ENCODE measurements at places on chromosomes 6 and 20. TPM values are rescaled to one million over a fixed set of nuclear protein-coding genes. Genes with fewer than 3 reads are reported as not detected.

Gene TFAP2D
- total RNA-seq, result not detected

Gene PSORS1C1
- total RNA-seq, result 0.64 TPM

Gene TSHZ2
- not detected for total RNA-seq

Gene MOG
- total RNA-seq, result not detected

Gene TAGAP
- total RNA-seq, result not detected

Gene TULP1
- not detected for total RNA-seq

Gene CDK19
- 13.7 TPM for total RNA-seq

Gene STMND1
- total RNA-seq, result not detected

Gene KCNQ5
- 8.7 TPM for total RNA-seq

Gene POU3F2
- 0.19 TPM for total RNA-seq

Gene AHI1
- 25.3 TPM for total RNA-seq

Gene FOXA2
- total RNA-seq, result not detected

Gene RBM12
- total RNA-seq, result 46.2 TPM

Gene WFDC12
- total RNA-seq, result not detected

Gene XKR7
- under 0.01 TPM for total RNA-seq

Gene SLC35D3
- total RNA-seq, result not detected

Gene SOX18
- total RNA-seq, result not detected

Gene AGPAT4
- 5.7 TPM for total RNA-seq

Gene TINAG
- 0.29 TPM for total RNA-seq

Gene SLC2A10
- 21.0 TPM for total RNA-seq

Gene GSTA3
- total RNA-seq, result not detected

Gene PHACTR3
- total RNA-seq, result 0.63 TPM

Gene BTN2A1
- 22.9 TPM for total RNA-seq

Gene REM1
- total RNA-seq, result not detected

Gene NINL
- total RNA-seq, result 4.2 TPM

Gene DNAJC5
- 63.2 TPM for total RNA-seq

Gene SRMS
- total RNA-seq, result not detected

Gene MUC21
- not detected for total RNA-seq

Gene PMEPA1
- 2.8 TPM for total RNA-seq

Gene GRM4
- total RNA-seq, result not detected

Gene HUS1B
- 0.17 TPM for total RNA-seq

Gene SNAP25
- 0.58 TPM for total RNA-seq

Gene TRIM15
- total RNA-seq, result not detected

Gene EPPIN
- not detected for total RNA-seq

Gene ZNF343
- total RNA-seq, result 10.3 TPM

Gene MYB
- total RNA-seq, result 1.6 TPM

Gene TMEM151B
- not detected for total RNA-seq

Gene ASIP
- not detected for total RNA-seq

All from LHCN-M2 (cell line).